Activated CD8-positive, alpha-beta memory T cell treated with anti-CD3 and anti-CD28 coated beads for 4 hours (primary cell): ENCODE measurements at places on chromosomes 12 and 14.

- DNase-seq, result no peak
These were observed 377.8 kb upstream of the TMEM132C start for GRCh38 chr12:127888943-127889719.

GRCh38 chr14:60350366-60350720, 101.3 kb downstream of the PPM1A start:
- DNase-seq, result no peak

DNA sequence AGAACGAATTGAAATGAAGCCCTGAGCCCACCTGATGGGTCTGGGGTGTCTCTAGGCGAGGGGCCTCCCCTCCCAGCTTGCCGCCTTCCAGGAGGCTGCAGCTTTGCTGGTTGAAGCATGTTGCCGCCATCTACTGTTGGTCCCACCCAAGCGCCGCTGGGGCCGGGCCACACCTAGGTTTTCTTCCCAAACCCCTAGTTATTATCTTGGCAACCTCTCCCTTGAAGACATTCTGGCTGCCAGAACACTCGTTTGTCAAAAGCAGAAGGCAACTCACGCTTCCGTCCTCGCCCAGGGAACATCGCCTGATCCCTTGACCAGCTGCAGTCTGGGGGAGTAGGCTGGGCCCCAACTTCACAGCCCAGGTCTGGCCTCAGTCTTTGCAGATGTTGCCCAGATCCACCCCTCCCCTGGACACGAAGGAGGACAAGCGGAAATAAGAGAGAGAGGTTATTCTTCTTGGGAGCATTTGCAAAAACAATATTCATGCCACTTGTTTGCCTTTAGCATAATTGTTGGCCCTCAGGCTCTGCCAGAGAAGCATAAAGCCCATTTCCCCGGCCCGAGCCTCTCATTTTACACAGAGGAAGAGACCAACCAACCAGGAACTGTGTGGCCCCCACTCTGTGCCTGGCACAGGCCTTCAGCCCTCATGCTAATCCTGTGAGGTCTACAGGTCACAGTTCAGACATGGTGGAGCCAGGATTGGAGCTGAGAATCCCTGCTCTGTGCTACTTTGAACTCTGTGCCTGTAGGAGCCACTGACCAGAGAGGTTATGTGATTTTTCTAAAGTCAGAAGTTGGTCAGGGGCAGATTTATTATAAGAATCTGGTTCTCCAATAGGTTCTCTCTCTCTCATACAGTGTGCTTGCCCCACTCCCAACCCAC, 6.8 kb downstream of the EMP1 start:
- no peak for DNase-seq

DNA sequence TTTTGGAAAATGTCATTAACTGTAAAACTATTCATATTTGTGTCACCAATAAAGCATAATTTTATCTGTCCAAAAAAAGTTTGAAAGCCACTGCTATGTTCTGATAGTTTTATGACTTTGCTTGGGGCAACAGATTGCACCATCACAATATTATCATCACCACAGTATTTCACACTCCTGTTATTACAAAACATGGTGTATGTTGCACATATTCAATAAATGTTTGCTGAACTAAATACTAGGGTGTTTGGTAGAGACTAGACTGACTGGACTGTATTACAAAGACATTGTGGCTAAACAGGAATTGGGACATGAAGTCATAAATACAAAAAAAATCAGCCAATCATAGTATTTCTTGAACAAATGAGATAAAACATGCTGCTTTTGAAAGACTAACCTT, 55.1 kb downstream of the PAWR start:
- no peak for DNase-seq

DNA sequence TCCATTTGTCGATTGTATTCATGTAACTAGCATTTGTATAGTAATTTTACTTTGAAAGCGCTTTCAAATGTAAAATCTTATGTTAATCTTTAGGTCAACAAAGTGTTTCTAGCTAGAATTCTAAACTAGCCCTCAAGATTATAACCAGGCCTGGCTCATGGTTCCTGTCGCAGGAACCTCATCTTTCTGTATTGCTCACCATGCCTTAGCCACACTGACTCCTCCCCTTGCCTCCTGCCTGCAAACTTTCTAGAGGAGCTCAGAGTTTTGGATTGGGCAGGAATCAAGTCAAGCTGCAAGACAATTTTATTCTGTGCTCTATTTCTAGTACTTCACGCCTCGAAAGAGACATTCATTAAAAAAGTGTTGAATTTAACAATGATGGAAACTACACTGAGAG, 99.8 kb downstream of the TGFB3 start:
- DNase-seq, result no peak

DNA sequence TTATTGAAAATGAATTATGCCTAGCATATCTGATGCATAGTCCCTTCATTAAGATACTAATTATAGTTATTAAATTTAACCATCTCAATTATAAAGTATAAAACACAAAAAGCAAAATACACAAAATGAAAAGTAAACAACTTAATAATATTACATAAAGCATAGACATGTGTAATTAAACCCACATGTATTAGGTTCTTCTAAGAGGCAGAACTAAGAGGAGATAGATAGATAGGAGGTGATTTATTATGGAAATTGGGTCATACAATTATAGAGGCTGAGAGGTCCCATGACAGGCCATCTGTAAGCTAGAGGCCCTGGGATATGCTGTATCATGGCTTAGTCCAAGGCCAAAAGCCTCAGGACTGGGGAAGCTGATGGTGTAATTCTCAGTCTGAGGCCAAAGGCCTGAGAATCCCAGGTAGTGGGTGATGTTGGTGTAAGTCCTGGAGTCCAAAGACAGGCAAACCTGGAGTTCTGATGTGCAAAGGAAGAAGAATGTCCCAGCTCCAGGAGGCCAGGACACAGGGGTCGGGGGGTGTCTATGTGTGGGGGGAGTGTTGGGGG, 953.3 kb downstream of the TRHDE start:
- no peak for DNase-seq

DNA sequence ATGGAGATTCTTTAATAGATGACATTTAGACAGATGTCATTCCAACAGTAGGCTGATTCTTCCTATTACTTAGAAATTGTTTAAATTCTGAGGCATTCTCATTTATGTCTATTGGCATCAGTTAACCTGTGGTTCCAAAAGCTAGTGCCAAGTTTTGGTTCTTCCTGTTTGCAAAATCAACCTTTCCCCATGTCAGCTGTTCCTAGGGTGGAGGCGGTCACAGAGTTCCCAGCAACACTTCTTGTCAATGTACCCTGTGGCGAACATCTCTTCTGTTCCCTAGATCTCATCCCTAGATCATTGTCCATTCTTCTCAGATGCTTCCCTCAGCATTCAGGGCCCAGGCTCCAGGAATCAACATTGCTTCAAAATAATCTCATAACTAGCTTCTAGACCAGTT, 140.9 kb downstream of the PHLDA1 start:
- no peak for DNase-seq

GRCh38 chr12:47835831-47836155, 16.1 kb upstream of the HDAC7 start:
- DNase-seq, result no peak

- DNase-seq, result no peak
These were observed 889.1 kb downstream of the AACS start for GRCh38 chr12:125954362-125954761.

GRCh38 chr12:27975222-27976136, 2.9 kb upstream of the PTHLH start:
- no peak for DNase-seq

GRCh38 chr14:77869340-77869739, 69.4 kb downstream of the ADCK1 start:
- DNase-seq, result no peak

GRCh38 chr12:124369827-124370378, 75.0 kb downstream of the RFLNA start:
- no peak for DNase-seq

GRCh38 chr14:93019970-93020369, 95.8 kb downstream of the ITPK1 start:
- no peak for DNase-seq

GRCh38 chr12:47750916-47751470, 7.7 kb downstream of the RAPGEF3 start:
- no peak for DNase-seq

- DNase-seq, result no peak
These were observed 41.6 kb upstream of the TRHDE start for GRCh38 chr12:72230589-72230988.

- DNase-seq, result no peak
These were observed 97.1 kb upstream of the SRRM4 start for GRCh38 chr12:118884226-118884625.

- no peak for DNase-seq
These were observed 63.9 kb downstream of the TGFB3 start for GRCh38 chr14:75917946-75918335.

GRCh38 chr12:82461393-82461792, 103.1 kb downstream of the METTL25 start:
- DNase-seq, result no peak

GRCh38 chr14:60905923-60906322, 75.0 kb downstream of the TRMT5 start:
- DNase-seq, result no peak

DNA sequence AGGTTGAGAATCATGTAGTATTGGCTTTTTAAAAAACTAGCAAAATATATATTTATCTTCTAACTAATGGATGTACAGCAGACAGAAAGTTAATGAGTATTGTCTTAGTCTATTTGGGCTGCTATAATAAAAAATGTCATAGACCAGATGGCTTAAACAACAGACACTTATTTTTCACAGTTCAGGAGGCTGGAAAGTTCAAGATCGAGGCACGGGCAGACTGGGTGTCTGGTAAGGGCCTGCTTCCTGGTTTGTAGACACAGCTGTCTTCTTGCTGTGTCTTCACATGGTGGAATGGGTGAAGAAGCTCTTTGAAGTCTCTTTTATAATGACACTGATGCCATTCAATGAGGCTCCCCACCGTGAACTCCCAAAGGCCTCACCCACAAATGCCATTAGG, 70.1 kb upstream of the KRR1 start:
- no peak for DNase-seq

DNA sequence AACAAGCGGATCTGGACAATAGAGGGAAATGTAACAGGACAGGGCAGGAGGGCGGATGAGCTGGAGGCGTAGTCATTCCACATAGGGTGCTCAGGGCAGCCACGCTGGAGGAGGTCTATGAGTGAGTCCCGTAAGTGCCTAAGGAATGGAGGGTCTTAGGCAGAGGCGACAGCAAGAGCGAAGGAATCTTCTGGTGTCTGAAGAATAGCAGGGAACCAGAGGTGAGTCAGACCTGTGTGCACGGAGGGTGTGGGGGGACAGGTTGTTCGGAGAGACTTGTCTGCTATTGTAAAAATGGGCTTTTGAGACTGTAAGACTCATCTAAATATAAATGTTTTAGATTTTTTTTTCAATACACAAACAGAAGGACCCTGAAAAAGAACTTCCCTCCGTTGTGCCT, 70.6 kb downstream of the SETD3 start:
- no peak for DNase-seq

DNA sequence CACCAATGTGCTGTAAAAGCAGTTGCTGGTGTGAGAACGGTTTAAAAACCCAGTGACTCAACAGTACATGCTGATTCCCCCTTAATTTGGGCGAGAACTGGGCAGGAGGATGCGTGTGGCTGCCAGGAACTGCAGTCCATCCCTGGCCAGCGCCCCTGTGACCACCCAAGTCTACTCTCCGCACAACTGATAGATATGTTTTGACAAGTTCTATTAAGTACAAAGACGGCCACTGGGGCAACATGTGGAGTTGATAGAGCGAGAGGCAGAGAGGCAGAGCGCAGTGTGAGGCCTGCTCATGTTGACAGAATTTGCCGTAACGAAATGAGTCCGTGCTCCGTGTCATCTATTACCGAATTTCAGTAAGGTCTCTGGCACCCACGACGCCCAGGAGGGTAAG, 855.0 kb downstream of the BCL11B start:
- DNase-seq, result no peak

DNA sequence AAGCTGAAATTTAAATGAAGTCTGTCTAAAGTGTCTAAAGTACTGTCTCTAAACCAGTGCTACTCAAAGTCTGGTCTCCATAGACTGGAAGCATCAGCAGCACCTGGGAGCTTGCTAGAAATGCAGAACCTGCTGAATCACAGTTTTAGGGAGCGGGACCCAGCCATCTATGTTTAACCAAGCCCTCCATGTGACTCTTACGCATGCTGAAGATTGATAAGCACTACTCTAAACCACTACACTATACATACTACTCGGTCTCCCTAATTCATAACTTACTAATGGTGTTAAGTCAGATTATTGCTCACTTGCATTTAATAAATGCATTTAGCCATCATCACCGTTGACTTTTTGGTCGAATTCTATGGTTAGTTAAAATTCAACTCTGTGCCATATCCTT, 88.8 kb downstream of the SLC25A21 start:
- no peak for DNase-seq

- no peak for DNase-seq
These were observed 94.5 kb downstream of the PLXNC1 start for GRCh38 chr12:94242901-94243300.

DNA sequence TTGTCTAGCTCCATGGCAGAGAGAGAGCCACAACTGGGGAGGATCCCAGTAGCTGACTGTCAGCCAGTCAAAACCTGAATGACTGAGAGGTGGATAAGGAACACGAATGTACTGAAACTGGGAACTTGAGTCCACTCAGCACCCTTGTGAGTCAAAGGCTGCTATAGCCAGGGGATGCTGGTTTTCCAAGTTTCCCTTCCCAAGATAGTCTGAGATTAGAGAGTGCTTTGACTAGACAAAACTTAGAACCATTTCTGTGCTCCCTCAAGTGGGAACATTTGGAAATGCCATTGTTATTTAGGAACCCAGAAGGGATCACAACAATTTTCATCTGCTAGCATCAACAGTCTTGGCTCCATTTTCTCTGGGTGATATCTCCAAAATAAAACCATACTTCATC, 4.0 kb downstream of the PRKAG1 start:
- no peak for DNase-seq

- no peak for DNase-seq
These were observed 243.7 kb upstream of the RGS6 start for GRCh38 chr14:71688576-71688975.

- DNase-seq, result no peak
These were observed 19.6 kb downstream of the NINJ2 start for GRCh38 chr12:643475-644302.

GRCh38 chr14:103267226-103267910, 66.7 kb upstream of the EIF5 start:
- no peak for DNase-seq

- DNase-seq, result no peak
These were observed 222.0 kb upstream of the LRIG3 start for GRCh38 chr12:59142183-59142790.

- no peak for DNase-seq
These were observed 202.7 kb downstream of the TSPAN9 start for GRCh38 chr12:3279832-3280231.

GRCh38 chr14:71610149-71610548, 322.1 kb upstream of the RGS6 start:
- DNase-seq, result no peak
